Stimulated activated CD8-positive, alpha-beta memory T cell treated with anti-CD3 and anti-CD28 coated beads, Interleukin-12 subunit alpha, Interleukin-12 subunit beta, amount 100 ng/mL, for 4 hours (primary cell): ENCODE measurements at places on chromosomes 3 and 15.
A peak's percentile ranks its signal among the peaks of the same experiment; 100 is the strongest.

DNA sequence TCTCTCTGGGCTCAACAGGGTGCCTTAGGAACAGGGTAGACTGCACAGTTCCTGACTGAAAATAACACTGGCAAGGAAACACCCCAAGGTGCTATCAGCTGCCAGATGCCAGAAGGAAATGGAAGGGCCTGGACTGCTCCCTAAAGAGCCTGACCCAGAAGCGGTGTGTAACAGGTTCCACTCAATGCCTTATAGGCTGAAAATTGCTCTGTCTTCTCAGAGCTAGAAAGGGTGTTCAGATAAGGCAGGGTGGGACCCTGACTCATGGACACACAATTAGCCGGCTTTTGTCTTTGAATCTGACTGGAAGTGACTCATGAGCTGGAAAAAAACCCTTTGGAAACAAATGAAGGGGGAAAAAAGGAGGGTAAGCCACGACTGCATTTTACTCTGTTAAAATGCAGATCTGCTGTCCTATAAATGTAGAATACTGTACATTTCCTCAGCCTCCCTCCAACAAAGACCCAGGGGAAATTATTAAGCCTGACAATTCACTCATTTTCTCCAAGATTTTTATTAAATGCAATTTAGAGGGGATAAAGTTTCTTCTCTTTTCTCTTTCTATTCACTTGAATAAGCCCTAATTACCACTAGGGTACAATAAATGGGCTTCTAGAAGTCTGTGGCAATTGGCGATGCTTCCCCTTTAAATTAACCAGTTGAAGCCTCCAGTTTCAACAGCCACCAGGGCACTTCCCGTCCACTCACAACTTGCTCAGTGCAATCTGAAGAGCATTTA is 160.2 kb upstream of the TBL1XR1 start:
- no peak for DNase-seq

DNA sequence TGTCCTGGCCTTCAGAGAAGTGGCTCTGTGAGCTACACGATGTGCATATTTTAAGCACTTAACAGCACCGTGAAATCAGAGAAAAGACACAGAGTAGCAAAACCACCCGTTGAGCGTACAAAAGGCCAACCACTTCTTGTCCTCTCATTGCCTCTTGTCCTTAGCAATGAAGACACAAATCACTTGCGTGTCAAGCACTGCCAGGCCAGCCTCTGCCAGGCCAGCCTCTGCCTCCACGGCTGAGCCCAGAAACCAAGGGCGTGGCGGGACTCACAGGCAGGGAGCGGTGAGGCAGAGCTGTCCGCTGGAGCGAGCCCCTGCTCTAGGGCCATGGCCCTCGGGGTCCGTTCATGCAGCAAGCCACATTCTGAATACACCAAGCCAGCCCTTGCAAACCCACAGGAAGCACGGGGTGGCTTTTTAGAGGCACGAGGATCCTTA is 4.0 kb downstream of the MUC4 start:
- no peak for DNase-seq

DNA sequence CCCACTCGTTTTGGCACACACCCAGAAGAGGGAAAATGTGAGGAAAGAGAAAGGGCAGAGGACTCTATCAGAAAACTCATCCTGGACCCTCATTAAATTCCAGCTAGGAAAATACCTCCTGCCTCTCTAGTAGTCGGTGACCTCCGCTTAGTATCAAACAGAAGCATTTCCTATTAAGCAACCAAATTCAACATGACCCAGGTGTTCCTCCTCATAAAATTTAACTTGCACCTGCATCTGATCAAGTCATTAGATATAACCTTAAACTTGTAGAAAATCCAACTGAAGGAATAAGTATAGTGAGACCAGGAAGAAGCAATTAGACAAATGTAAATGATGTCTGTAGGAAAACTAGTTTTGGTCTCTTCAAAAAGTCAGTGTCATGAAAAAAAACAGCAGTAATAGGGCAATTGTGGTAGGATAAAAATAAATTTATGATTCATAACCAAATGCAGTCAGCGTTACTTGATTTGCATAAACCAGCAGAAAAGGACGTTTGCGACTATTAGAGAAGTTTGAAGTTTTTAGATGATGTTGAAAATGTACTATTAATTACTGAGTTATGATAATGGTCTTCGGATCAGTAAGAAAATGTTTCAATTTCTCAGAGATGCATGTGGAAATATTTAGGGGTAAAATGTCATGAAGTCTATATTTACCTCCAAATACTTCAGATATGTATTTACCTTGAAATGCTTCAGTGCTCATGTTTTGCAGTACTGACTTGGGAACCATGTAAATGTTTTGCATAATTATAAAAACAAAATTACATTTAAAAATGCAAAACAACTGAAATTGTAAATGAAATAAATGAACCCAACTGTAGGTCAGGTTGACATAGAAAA is 44.6 kb downstream of the LDHAL6B start:
- no peak for DNase-seq

DNA sequence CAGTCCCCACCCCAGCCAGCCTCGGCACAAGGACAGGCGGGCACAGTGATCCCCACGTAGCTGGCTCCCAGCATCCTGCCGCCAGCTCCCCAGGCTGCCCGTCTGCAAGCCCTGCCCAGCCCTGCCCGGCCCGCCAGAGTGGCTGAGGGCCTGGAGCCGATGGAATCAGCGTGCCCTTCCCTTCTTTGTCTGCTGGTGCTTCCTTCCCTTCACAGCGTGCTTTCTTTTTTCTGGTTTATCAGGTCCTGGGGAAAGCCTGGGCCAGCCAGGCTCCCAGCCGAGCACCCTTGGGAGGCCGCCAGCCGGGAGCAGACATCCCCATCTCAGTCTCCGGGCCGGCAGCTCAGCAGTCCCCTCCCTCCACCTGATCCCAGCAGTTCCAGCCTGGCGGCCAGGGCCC is 54.7 kb upstream of the SMAD6 start:
- no peak for DNase-seq

- no peak for DNase-seq
Measured at GRCh38 chr3:71786551-71786950, 1.6 kb upstream of the PROK2 start.

DNA sequence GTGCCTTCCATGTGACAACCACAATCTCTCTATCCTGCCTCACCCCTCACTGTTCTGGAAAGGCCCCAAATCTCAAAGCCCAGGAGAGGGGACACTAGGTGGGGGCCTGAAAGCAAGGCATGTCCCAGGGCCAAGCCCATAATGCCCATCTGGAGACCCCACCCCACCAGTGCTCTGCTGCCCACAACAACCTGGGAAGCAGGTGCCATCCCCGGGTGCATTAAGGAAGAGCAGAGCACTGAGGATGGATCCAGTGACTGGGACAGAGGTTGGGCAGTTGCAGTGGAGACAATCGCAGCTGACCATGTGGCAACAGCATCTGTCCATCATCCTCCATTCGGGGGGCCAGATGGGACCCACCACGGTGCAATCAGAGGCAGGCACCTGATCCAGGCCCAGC is 106.2 kb upstream of the PRR20G start:
- no peak for DNase-seq

DNA sequence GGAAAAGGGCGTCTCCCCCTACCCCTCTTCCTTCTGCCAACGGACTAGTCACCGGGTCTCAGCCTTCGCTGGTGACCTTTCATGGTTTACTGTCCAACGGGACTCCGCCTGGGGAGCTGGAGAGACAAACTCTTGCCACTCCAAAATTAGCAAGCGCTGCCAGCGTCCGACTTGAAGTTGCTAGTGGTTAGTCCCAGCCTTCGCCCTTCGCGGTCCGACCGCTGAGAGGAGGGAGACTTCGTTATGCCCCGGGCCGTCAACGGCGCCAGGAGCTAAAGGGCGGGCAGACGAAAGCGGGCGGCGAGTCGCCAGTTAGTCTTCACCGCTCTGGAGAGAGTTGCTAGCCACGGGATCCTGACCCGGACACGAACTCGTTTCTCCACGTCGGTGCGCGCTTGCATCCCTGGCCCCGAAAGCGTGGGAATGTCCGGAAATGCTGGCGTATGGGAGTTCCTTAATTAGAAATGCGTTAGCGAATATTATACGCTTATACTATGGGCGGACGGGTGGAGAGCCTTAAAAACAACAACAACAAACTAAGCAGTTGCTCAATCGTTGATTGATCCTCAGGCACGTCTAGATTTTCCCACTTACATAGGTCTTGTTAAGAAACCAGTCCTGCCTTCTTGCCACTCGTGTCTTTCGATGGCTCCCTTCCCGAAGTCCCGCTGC is 716 bp downstream of the SMC4 start:
- peak; percentile 6 for DNase-seq

- no peak for DNase-seq
Measured at GRCh38 chr3:52121813-52122212, 32.4 kb downstream of the POC1A start.

GRCh38 chr15:49247556-49248110 is 77.6 kb downstream of the GALK2 start:
- DNase-seq: no peak

DNA sequence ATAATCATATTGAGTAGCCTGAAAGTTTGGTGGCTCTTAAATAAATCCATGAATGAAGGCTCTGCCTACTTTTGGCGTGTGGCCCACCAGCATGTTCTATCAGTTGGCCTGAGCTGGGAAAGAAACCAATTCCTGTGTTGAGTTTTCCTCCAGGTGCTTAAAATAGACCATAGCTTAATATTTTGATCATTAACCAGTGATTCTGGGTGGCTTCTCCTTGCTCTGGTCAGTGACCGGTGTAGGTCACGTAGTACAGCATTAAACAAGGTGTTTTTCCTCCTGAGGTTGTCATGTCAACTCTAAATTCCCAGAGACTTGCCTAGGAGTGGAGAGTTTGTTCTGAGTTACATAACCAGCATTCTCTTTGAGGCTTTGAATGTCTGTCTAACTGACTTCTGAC is 1.3 kb downstream of the HHLA2 start:
- DNase-seq: no peak

GRCh38 chr15:81052046-81052445 is 51.3 kb downstream of the TLNRD1 start:
- DNase-seq: no peak

DNA sequence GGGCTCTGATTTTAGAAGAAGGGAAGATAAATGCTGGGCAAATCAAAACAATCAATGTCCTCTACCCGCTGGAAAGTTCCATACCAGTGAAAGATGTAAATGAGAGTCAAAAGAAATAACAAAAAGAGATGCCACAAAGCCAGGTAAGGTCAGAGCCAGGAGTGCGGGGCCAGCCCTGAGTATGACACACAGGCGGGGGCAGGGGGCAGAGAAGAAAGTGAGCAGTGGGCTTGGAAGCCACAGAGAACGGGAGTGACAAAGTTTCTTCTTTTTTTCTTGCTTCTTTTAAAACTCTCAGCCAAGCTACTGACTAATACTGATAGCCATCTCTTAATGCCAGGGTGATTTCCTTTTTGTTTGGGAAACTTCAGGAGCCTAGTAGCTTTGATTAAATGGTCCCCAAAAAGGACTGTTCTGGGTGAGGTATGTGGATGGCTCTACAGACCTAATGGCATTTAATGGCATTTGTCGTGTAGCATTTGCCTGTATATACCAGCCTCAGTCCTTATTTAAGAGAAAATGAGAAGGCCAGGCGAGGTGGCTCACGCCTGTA is 23.1 kb upstream of the TSEN2 start:
- DNase-seq: no peak

DNA sequence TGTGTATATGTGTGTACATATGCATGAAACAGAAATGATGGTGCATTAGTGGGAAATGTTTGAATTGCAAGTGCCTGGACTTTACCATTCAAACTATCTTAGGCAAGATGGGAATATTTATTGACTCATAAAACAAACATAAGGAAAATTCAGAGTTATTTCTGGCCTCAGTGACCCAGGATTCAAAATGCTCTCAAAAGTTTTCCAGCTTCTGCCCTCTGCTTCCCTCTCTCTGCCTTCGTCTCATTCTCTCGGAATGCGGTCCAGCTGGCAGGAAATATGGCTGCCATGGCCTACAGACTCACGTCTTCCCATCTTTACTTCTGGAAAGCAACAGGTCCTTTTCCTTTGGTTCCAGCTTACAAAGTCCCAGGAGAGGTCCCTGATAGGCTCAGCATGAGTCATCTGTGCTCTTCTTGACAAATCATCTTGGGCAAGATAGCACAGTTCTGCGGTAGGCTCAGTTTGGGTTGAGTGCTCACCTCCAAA is 8.7 kb upstream of the ZNF774 start:
- no peak for DNase-seq

DNA sequence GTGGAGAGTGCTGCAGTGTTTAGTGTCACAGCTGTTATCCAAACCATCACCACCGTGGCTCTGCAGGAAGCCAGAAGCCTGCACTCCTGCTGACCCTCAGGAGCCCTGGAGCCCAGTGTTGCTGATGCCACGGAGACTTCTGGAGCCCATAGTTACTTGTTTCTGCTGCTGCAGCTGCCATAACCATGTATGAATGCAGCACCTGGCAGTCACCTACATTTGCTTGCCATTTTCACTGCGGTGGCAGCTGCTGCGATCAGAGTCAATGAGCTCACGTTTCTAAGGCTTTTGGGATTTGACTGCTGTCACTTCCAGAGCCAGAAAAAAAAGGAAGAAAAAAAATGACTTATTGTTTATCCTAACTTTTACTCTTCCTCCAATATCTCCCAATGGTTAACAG is 299.2 kb upstream of the THRB start:
- no peak for DNase-seq

GRCh38 chr15:57345584-57345983 is 30.7 kb upstream of the CGNL1 start:
- DNase-seq: no peak

DNA sequence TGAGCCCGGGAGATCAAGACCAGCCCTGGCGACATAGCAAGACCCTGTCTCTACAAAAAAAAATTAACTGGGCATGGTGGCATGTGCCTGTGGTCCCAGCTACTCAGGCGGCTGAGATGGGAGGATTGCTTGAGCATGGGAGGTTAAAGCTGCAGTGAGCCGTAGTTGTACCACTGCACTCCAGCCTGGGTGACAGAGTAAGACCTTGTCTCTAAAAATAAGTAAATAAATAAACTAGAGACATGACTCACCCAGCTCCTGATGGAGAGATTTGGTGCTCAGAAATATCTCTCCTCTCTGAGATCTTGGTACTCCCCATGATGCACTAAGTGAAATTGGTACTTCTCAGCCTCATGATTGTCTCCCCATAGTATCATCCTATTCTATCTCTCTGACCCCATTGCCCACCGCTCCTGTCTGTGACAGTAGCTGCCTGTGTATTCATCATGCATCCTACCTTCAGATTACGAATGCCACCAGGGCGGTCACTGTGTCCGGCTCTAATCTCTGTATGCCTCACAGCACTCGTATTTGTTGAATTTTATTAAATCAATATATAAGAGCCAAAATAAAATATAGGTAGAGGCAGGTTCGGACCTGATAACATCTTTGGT is 50.9 kb downstream of the ABHD2 start:
- DNase-seq: no peak

- no peak for DNase-seq
Measured at GRCh38 chr3:99878005-99878404, 60.3 kb downstream of the CMSS1 start.
